ENCODE measurements at places on chromosomes 2 and 18. TPM values are rescaled to one million over a fixed set of nuclear protein-coding genes. Genes with fewer than 3 reads are reported as not detected.

DNA sequence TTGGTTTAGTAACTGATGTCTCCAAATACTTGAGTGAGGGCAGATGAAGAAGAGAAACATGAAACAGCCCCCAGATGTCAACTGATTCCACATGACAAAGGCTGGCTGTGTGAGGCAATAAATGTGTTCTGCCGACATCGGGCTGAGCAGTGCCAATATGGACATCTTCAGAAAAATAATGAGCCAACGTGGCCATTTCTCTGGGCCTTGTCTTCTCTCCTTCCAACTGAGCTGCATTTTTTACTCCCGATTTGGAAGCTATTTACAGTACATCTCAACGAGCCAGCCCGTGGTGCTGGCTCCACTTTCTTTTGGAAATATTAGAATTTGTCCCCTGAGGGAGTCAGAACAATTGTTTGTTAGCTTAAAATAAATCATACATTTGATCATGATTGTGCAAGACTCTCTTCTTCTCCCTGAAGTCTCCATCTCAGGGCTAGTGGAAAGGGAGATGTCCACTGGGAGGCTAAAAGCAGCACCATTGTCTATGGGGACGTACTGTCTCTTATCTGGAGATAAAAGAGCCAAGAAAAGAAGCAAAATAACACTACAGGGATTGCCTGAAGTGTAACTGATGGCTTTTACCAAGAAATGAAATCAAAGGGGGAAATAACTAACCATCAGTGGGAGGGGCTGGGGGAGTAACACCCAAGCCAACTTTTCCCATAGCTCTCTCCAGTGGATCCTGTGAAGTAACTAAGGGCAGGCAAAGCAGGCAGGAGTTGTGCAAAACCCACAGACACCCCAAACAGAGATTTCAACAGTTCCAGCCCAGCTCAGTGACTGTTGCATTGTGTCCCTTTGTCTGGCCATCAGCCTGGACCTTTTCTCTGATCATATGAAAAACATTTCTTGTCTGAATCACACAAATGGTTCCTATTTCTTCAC is 114.8 kb downstream of the RDH14 start:
- H3K4me1 ChIP-seq, result no peaks in the 10 kb centered on the region
- no peak for DNase-seq
- H3K36me3 ChIP-seq, result no peaks in the 10 kb centered on the region
- H3K27ac ChIP-seq, result no peak overlapping the region
- H3K27me3 ChIP-seq, result no peaks in the 10 kb centered on the region

- DNase-seq, result no peak
- H3K4me1 ChIP-seq, result no peaks in the 10 kb centered on the region
- no peak overlapping the region for H3K27ac ChIP-seq
- no peaks in the 10 kb centered on the region for H3K27me3 ChIP-seq
- no peak overlapping the region for H3K4me3 ChIP-seq
Observed at GRCh38 chr18:51864219-51864965, 475.6 kb upstream of the DCC start.

GRCh38 chr2:177028296-177028695 is 184.3 kb upstream of the HNRNPA3 start:
- no peaks in the 10 kb centered on the region for H3K4me1 ChIP-seq
- H3K36me3 ChIP-seq, result no peaks in the 10 kb centered on the region
- no peak for DNase-seq

- no peak overlapping the region for H3K27ac ChIP-seq
- H3K4me1 ChIP-seq, result no peaks in the 10 kb centered on the region
- H3K27me3 ChIP-seq, result no peaks in the 10 kb centered on the region
- no peaks in the 10 kb centered on the region for H3K36me3 ChIP-seq
- no peak for DNase-seq
- no peak overlapping the region for H3K4me3 ChIP-seq
Observed at GRCh38 chr2:70615222-70615621, 61.6 kb upstream of the TGFA start.

PDE1A gene
- total RNA-seq, result 0.32 TPM

DNA sequence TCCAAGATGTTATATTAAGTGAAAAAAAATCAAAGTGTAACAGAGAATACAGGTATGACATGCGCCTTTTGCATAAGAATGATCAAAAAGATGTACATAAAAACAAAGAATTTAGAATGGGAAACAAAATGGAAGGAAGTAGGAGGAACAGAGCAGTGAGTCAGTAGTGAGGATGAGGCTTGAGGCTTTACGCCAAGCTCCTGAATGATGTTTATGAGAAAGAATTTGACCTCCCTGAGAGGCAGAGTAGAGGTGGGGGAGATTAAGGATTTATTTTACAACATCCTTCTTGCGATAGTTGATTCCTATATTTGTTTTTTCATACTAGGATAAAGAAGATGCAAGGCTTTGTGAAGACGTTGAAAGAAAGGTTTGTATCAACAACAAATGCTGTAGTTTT is 81.4 kb downstream of the DCDC2C start:
- no peaks in the 10 kb centered on the region for H3K4me1 ChIP-seq
- H3K27me3 ChIP-seq, result no peaks in the 10 kb centered on the region
- DNase-seq, result no peak
- H3K4me3 ChIP-seq, result no peak overlapping the region
- no peak overlapping the region for H3K27ac ChIP-seq
- no peaks in the 10 kb centered on the region for H3K36me3 ChIP-seq

STPG4 gene
- not detected for total RNA-seq

DNA sequence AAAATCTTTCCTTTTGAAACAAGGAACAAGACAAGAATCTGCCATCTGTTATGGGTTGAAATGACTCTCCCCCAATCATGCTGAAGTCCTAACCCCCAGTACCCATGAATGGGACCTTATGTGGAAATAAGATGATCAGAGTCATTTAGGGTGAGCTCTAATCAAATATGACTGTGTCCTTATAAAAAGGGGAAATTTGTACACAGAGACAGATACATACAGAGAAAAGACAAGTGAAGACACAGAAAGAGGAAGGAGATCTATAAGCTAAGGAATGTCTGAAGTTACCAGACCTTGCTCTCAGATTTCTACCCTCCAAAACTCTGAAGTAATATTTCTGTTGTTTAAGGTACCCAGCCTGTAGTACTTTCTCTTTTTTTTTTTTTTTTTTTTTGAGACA is 15.7 kb downstream of the TGFBRAP1 start:
- H3K27me3 ChIP-seq, result no peaks in the 10 kb centered on the region
- H3K4me3 ChIP-seq, result no peak overlapping the region
- H3K36me3 ChIP-seq, result no peaks in the 10 kb centered on the region
- H3K27ac ChIP-seq, result no peak overlapping the region
- H3K4me1 ChIP-seq, result peaks cover 5% of the 10 kb centered on the region

DNA sequence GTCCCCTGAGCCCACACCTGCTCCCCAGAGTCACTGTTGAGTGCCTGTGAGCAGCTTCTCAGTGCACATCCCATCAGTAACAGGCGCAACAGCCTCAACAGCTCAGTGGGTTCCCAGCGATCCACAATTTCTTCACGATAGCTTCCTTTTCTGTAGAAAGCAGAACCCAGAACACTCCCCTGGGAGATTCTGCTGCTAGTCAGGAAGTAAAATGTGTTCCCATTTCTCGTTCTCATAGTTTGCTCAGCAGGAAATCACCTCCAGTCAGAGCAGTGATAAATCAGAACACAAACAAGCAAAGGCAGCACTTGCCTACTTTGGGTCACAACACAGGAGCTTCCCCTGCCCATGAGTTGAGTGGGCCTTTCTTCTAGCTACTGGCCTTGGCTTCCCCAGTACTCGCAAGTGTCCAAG is 48.9 kb upstream of the ATG16L1 start:
- no peaks in the 10 kb centered on the region for H3K27me3 ChIP-seq
- DNase-seq, result no peak

DNA sequence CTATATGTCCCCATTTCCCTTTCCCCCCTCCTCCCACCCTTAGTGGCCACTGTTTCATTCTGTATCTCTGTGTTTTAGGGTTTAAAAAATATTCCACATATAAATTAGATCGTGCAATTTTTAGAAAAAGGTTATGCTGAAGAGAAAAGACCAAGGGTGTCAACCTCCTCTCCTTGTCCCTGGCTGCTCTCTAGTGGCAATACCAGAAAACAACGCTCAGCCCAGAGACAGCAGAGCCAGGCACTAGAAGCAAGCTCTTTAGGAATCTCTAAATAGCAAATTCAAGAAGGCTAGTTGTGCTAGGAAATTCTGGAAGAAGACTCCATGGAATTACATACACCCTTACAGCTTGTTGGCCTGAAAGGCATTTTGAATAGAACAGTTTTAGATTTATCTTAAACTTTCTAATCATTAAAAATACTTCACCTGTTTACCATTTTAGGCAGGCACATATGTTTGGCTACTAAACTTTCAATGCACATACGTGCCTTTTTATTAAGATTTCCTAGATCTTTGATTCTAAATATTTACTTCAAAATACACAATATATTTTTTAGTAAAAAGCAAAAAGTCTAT is 35.1 kb upstream of the RASGRP3 start:
- H3K4me1 ChIP-seq, result peaks cover 22% of the 10 kb centered on the region
- no peaks in the 10 kb centered on the region for H3K36me3 ChIP-seq
- H3K4me3 ChIP-seq, result no peak overlapping the region
- H3K27ac ChIP-seq, result no peak overlapping the region
- peak; percentile 76 for DNase-seq

INPP5D gene
- 6.8 TPM for total RNA-seq

DNA sequence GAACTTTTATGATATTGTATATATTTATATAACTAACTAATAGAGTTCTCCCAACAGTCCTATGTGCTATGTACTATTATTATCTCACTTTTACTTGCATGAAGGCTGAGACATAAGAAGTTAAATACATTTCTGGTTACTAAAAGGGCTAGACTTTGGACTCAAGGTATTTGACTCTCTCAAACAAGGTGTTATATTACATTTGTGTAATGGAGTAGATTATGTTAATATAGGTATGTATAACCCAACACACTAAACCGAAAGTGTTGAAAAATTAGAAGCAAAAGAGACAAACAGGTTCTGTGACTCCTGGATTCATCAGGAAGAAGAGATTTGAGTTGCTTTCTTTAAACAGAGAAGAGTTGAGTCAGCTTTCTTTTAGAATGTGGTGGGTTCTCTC is 733.6 kb upstream of the ZEB2 start:
- no peak overlapping the region for H3K27ac ChIP-seq
- DNase-seq, result no peak
- H3K4me1 ChIP-seq, result no peaks in the 10 kb centered on the region

SLC4A3 gene
- 38.8 TPM for total RNA-seq

DNA sequence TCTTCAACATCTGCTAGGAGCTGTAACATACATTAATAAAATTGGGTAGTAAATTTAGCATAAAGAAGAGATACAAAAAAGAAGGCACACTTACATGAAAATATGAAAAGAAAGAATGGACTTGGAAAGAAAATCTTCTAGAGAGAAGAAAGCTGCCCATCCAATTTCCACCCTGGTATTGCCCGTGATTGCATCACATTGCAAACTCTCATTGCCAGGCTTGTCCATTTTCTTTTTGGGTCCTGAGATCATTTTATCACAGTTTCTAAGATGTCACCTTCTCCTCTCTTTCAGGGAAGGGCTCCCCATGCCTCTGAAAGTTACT is 321.5 kb downstream of the RND3 start:
- no peaks in the 10 kb centered on the region for H3K4me1 ChIP-seq
- H3K27me3 ChIP-seq, result no peaks in the 10 kb centered on the region
- DNase-seq, result no peak
- no peak overlapping the region for H3K4me3 ChIP-seq
- H3K36me3 ChIP-seq, result no peaks in the 10 kb centered on the region

- no peaks in the 10 kb centered on the region for H3K36me3 ChIP-seq
- H3K4me3 ChIP-seq, result no peak overlapping the region
- DNase-seq, result no peak
- no peaks in the 10 kb centered on the region for H3K27me3 ChIP-seq
- H3K4me1 ChIP-seq, result no peaks in the 10 kb centered on the region
Observed at GRCh38 chr2:145874466-145874865, 1354.5 kb upstream of the ZEB2 start.

KIF5C gene
- 3.0 TPM for total RNA-seq

GRCh38 chr2:169106563-169107545 is 37.5 kb downstream of the DHRS9 start:
- no peaks in the 10 kb centered on the region for H3K27me3 ChIP-seq
- no peak for DNase-seq
- no peak overlapping the region for H3K4me3 ChIP-seq
- no peaks in the 10 kb centered on the region for H3K36me3 ChIP-seq

DNA sequence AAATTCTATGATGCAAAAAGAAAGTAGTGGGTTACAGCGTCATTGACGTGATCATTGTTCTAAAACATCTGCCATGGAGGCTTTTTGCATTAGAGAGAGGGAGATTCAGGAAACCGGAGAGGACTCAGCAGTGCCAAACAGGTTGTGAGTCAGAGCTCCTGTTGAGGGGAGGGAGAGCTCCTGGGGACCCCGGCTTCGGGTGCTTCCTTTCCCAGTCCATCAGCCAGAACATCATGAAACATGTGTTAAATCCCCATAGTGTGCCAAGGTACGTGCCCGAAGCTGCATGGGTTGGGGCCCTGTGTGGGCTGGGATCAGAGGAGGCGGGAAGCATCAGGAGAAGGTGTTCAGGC is 791 bp upstream of the CYRIA start:
- no peak overlapping the region for H3K4me3 ChIP-seq
- peaks cover 4% of the 10 kb centered on the region for H3K27me3 ChIP-seq
- H3K36me3 ChIP-seq, result no peaks in the 10 kb centered on the region

- H3K36me3 ChIP-seq, result no peaks in the 10 kb centered on the region
- H3K4me1 ChIP-seq, result no peaks in the 10 kb centered on the region
- H3K27ac ChIP-seq, result no peak overlapping the region
- no peaks in the 10 kb centered on the region for H3K27me3 ChIP-seq
- DNase-seq, result no peak
- H3K4me3 ChIP-seq, result no peak overlapping the region
Observed at GRCh38 chr2:220117025-220117424, 489.6 kb downstream of the SLC4A3 start.

NEB gene
- total RNA-seq, result 2.4 TPM

DNA sequence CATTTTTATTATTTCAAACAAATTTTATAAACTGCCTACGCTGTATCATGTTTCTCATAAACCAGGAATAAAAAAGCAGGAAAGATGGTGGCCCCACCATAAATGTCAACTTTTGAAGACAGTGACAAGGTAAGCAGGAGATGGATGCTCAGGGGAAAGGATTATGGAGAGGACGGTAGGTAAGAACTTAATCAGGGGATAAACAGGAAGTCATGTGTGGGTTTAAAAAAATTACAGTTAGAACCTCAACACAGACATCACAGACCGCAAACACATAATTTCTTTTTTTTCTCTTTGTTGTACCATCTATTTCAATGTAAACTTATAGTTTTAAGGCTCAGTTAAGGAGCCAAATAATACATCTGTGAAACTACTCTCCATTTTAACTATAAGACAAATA is 575.2 kb upstream of the SLC8A1 start:
- H3K4me3 ChIP-seq, result no peak overlapping the region

- H3K4me3 ChIP-seq, result no peak overlapping the region
- H3K27ac ChIP-seq, result peak overlapping the region; percentile 12
- H3K4me1 ChIP-seq, result no peaks in the 10 kb centered on the region
- peak; percentile 67 for DNase-seq
- H3K27me3 ChIP-seq, result no peaks in the 10 kb centered on the region
Observed at GRCh38 chr2:86764661-86765309, 25.9 kb downstream of the CD8A start.

- H3K27me3 ChIP-seq, result no peaks in the 10 kb centered on the region
- H3K4me1 ChIP-seq, result peaks cover 17% of the 10 kb centered on the region
- no peak for DNase-seq
Observed at GRCh38 chr18:70124139-70124538, 81.3 kb downstream of the RTTN start.
